NAMALWA (cell line): ENCODE measurements at places on chromosomes 16 and 17.
A peak's percentile ranks its signal among the peaks of the same experiment; 100 is the strongest.

- no peak for DNase-seq
These were observed 4.6 kb downstream of the SPNS3 start for GRCh38 chr17:4438162-4438944.

DNA sequence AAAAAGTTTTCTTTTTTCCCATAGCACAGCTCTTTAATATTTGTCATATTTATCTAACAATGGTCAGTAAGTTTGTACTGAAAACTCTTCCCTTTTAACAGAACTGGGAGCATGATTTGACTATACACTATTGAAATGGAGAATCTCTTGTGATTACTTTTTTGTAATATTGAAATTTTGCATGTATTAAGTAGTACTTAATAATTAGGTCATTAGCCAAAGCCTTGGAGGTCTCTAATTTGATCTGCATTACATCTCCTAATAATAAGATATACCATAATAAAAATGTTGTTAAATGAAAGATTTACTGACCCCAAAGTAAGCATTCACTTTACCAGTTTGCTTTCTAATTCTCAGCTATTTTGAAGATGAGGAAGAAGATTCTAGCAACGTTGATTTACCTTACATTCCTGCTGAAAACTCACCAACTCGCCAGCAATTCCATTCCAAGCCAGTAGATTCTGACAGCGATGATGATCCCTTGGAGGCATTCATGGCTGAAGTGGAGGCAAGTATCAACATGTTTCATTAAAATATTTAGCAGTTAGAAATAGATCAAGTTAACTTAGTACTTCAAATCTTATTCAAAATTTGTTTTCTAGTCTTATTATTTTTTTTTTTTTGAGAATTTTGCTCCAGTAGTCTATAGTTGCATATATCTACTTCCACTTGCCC, 18.2 kb downstream of the DDX42 start:
- DNase-seq = no peak

DNA sequence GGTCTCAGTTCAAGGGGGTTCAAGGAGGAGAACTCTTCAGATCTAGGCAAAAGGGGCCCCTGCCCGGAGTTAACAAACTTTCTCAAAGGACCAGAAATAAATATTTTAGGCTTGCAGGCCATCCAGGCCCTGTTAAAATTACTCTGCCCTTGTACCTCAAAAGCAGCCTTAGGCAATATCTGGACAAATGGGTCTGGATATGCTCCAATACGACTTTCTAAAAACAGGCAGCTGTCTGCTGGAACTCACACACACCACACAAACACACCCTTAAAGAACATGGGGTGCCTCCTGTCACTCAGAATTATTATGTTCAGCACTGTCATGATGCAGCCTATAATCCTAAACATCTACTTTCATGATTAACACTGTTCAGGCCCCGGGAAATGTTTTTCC, 75.5 kb downstream of the TMEM132E start:
- DNase-seq = no peak

DNA sequence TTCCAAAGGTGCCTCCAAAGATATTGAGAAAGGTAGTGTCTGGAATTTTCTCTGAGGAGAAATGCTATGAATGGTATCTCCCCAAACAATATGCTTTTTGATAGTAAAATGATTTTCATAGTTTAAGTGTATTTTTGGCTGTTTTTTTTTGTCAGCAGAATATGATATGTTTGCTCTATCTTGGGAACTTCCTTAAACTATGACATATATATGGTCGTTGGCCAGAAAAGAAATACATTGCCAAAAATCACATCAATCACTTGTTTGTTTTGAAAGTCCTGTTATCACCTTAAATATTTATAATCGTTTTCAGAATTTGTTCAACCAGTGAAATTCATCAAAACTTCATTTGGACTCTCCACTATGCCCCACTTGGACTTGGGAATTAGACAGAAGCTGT, 816.9 kb downstream of the CDH11 start:
- no peak for DNase-seq

DNA sequence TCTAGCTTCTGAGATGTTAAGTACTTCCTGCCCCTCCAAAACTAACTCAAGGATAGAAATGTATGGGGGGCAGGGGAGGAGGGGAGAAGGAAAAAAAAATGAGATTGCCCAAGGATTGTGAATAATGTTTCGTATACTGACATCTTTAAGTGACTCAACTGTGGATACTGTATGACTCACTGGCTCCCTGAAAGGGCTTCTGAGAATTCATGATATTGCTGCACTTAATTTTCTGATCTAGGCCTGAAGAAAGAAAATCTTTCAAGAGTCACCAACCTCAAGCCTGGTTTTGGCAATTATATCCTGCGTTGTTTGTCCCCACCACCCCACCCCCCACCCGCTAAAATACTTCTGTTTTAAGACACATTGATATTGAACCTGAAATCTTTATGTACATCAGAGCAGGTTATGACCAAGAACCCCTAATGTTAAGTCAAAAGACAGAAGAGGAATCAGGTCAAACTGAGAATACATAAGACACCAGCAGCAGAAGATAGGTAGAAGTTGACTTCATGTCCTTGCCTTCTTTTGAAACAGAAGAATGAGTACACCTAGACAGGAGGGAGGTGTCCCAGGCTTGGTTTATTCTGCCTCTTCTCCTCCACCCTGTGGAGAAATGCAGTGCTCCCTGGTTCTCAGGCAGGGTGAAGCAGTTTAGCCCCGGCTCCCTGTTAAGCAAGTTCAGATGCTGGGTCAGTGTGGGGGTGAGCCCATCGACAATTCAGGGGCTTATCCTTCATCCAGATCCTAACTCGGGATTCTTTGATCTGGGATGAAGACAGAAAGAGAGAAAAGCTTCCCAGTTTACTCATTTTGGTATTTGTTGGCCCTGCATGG, 3.3 kb upstream of the FBXL20 start:
- DNase-seq = no peak

GRCh38 chr16:8686031-8686621, 11.7 kb downstream of the ABAT start:
- no peak for DNase-seq

DNA sequence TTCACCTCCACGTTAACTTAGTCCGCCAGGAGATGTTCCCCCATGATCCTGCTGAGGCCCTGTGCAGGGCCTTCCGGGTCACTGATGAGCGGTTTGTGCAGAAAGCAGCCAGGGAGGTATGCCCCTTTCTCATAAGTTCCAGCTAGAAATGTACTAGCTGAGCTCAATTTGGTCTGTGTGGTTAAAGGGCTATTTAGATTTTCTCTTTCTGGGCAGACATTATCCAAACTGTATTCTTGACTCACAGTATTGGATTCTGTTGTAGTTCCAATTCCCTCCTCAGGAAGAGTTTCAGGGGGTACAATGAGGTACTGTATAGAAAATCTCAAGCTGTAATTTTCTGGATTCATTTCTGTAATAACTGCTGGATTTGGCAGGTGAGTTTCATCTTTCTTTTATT, 137.1 kb downstream of the TRIM37 start:
- no peak for DNase-seq

GRCh38 chr16:57549730-57550129, 7.3 kb downstream of the ADGRG5 start:
- no peak for DNase-seq

GRCh38 chr16:54447576-54448440, 161.2 kb upstream of the IRX3 start:
- no peak for DNase-seq

GRCh38 chr17:78289802-78290363, 58.5 kb downstream of the TMEM235 start:
- peak; percentile 87 for DNase-seq

DNA sequence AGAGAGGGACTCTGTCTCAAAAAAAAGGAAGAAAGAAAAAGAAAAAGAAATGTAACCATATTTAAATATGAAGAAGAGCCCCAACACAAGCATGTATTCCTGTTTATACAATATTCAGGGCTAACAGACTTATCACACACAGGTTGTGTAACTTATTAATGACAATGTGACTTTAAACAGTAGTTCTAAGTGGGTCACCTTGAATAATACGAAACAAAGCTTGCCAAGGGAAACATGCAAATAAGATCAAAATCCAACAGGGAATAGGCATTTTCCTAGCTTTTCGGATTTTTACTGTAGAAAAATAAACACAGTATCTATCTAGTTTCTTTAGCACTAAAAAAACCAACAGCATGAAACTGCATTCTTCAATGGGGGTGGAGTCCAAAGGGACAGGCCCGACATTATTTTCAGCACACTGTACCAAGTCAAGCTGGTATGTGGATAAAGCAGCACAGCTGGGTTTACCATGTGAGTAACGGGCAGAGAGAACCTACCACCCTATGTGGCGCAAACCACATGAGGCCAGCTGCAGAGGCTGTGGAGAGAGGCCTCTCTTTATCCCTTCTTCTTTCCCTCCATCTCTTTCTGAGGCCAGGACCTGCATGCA, 45.3 kb downstream of the TOM1L2 start:
- DNase-seq = no peak

DNA sequence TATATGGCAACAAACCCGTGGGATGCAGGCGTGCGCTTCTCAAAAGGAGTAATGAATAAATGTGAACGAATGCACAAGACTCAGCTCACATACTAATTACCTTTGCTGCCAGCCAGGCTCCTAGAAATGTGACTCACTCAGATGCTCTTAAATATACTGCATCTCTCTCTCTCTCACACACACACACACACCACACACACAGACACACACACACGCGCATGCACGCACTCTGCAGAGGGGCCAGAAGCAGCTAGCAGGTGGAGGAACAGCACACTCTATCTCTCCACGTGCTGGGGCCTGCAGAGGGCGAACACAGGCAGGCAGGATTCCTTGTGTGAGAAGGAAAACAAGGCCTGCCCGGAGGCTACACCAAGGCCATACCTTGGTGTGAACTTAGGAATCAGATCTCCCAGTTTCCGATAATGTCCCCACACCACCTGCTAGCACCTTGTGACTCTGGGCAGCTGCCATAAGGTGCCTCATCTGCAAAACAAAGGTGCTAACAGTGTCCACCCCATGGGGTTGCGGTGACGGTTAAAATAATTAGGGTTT, 5.3 kb downstream of the GPRC5B start:
- no peak for DNase-seq

- no peak for DNase-seq
These were observed 575.2 kb upstream of the CDH11 start for GRCh38 chr16:65697065-65697464.

DNA sequence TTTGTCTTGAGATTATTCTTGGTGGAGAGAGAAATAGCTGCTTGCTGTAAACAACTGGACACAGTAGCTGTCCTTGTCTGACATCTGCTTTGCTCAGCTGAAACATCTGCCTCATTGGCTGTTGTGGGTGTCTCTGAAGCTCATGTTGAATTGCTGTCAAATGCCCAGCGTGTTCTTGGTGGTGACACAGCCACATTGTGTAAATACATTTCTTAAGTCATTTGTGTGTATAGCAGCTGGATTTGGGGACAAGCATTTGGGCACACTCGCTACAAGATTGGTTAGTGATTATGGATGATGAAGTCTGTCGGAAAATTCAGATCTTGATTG, 5.3 kb downstream of the FAM234A start:
- no peak for DNase-seq

DNA sequence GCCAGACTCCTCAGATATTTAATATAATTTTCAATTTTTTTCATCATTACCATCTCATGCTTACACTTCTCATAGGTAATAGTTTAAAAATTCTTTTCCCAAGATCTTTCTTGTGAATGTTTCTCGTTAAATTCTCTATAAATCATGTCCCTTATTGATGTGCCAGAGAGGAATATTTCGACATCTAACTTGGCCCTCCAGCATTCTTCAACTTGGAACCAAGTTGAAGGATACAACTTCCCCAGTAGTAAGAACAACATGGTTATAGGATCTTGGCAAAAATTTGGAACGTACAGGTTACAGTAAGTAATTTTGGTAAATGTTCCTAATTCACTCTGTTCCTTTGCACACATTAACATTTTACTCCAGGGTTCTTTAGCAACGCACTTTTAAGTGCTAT, 731.8 kb downstream of the CDH11 start:
- DNase-seq = no peak
